ENCODE measurements at places on chromosomes 5 and 9. TPM values are rescaled to one million over a fixed set of nuclear protein-coding genes. Genes with fewer than 3 reads are reported as not detected.

The DOLK gene
- 18.1 TPM for total RNA-seq

- H3K4me3 ChIP-seq = no peak overlapping the region
- peaks cover 3% of the 10 kb centered on the region for H3K36me3 ChIP-seq
- H3K27me3 ChIP-seq = peaks cover 66% of the 10 kb centered on the region
- H3K4me1 ChIP-seq = no peaks in the 10 kb centered on the region
Measured at GRCh38 chr5:173247041-173247440, 12.0 kb upstream of the NKX2-5 start.

GRCh38 chr5:154472871-154473580, 5.0 kb downstream of the HAND1 start:
- H3K4me3 ChIP-seq = peak overlapping the region; percentile 26
- H3K36me3 ChIP-seq = peaks cover 10% of the 10 kb centered on the region
- peaks cover 32% of the 10 kb centered on the region for H3K4me1 ChIP-seq
- H3K27ac ChIP-seq = peak overlapping the region; percentile 43

The FIBCD1 gene
- total RNA-seq = not detected

The QSOX2 gene
- 27.9 TPM for total RNA-seq

The LCN9 gene
- total RNA-seq = not detected

Measured in activated T-helper 1 cell treated with anti-CD3 and anti-CD28 coated beads, Interleukin-12 subunit alpha, Interleukin-12 subunit beta, Interleukin-2, Interleukin-4 antibody, amounts not matched to agents 30 ng/mL and 10 ng/mL and 1 ng/mL, durations not matched to agents 14 hours and 24 hours and 36 hours (primary cell).